Cardiac fibroblast (primary cell): ENCODE measurements at places on chromosomes 13 and 19.

- no peak for DNase-seq
Observed at GRCh38 chr13:106846571-106847448, 278.9 kb upstream of the ARGLU1 start.

GRCh38 chr13:24138911-24139310 lies 21.6 kb upstream of the SPATA13 start:
- no peak for DNase-seq

GRCh38 chr13:102561933-102562332 lies 34.9 kb upstream of the TPP2 start:
- DNase-seq, result no peak

DNA sequence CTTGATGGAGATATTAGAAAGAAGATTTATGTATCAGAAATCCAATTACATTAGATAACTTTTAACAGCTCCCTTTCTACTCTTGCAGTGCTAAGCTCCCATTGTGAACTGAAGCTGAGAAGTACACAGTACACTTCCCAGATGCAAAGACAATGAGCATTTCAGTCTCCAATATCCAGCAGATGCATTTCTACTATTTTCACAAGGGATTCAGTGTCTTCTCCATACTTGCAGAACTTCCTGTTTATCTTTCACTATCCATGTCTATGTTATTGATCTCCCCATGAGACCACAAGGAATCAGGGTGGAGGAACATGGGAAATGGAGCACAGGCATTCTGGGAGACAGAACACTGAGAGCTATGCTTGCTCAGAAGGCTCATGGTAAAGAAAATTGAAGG lies 207.5 kb downstream of the ENOX1 start:
- no peak for DNase-seq

- DNase-seq, result no peak
Observed at GRCh38 chr13:22187329-22187728, 516.5 kb downstream of the FGF9 start.

DNA sequence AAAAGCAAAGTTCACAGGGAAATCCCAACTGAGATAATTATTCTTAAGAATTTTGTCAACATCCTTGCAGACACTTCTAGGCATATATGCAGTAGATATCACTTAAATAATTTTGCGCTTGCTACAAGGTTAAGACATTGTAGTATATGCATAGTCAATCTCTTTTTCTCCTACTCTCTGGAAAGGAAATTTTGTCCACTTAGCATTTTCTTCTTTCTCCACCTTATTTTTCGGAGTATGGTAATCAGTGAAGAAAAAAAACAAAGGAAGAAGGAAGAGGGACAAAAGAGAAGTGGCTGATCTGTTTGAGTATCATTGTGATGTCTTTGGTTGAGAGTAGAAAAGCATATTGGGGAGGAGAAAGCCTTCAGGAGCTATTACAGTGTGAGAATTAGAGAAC lies 104.6 kb downstream of the LACC1 start:
- DNase-seq, result no peak

DNA sequence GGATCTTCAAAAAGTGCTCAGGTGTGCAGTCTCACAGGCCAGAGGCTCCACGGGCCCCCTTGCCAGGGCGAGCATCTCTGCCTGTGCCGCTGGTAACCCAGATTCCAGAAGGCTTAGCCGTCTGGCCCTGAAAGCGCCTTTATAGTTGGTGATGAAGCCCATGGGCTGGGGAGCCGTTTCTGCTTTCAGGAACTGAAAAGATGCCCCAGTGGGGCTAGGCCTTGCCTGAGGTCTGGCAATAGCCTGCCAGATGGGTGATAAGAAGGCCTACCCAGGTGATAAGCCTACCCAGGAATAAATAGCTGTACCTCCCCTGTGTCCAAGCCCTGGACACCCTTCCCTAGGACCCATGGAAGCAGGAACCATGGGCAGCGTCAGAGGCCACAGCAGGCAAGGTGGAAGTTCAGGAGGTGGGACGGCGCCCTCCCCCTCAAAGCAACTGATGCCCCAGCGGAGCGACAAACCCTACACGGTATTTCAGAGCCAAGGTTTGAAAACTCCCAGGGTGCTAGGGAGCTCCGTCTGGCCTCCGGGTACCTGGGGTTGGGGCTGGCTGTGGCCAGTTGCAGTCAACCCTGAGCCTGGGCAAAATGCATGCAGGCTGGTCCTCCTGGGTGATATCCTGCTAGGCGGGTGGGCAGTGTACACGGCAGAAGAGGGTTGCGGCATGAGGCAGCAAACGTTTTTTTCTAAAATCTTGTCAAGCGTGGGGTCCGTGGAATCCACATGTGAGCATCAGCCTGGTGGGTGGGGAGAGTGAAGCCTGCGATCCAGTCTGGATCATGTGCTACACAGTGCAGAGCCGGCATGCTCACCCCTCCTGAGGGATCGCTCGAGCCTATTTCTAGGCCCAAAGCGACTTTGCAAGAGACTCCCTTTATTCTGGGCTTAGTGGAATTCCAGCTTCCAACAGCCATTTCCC lies 45.3 kb downstream of the ACTN4 start:
- no peak for DNase-seq

DNA sequence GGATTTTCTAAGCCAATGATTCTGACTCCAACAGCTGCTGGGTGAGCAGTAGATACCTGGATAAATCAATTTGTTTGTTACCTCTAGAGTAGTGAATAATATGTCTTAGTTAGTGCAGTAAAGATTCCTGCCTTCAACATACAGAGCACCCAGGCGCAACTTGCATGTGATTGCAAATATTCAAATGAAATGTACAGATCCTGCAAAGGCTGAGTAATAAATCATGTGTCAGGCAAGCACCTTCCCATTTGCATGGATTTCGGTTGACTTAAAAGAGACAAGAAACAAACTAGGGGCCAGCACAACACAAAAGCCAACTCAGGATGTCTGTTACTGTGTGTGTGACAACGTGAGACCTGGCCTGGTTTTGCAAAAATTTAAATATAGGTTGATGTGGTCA lies 79.7 kb downstream of the TNFSF11 start:
- no peak for DNase-seq

DNA sequence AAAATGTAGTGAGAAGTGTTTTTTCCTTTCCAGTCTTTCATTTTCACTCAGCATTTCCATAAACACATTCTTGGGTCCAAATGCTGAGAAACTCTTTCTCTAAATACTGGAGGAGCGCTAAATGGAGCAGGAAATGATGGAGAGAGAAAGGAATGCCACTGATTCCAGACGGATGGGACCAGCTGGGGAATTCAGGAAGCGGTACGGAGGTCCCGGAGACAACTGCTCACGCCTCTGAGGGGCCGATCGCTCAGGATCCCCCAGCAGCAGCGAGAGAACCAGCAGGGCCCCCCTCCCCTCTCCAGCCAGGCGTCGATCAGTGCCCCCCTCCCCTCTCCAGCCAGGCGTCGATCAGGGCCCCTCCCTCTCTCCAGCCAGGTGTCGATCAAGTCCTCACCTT lies 13.2 kb downstream of the RASA3 start:
- peak; percentile 91 for DNase-seq

GRCh38 chr19:33814181-33815165 lies 17.8 kb downstream of the KCTD15 start:
- no peak for DNase-seq

GRCh38 chr13:76741046-76741445 lies 145.2 kb downstream of the KCTD12 start:
- DNase-seq, result no peak

DNA sequence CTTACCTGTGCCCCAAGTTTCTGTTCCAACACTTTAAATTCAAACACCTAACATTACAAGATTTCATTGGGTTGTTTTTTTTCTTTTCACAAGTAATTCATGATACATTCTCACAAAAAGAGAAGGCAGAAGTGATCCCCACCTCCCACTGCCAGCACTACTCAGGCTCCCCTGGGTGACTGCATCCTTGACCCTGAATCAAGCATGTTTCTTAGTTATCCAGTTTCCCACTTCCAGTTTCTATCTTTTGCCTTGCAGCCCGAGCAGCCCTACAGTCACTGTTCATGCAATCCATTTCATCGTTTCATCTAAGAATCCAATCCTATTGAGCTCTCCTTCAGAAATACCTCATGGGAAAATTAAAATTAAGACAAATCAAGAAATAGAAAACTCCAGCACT lies 61.4 kb downstream of the RNASEH2B start:
- no peak for DNase-seq

DNA sequence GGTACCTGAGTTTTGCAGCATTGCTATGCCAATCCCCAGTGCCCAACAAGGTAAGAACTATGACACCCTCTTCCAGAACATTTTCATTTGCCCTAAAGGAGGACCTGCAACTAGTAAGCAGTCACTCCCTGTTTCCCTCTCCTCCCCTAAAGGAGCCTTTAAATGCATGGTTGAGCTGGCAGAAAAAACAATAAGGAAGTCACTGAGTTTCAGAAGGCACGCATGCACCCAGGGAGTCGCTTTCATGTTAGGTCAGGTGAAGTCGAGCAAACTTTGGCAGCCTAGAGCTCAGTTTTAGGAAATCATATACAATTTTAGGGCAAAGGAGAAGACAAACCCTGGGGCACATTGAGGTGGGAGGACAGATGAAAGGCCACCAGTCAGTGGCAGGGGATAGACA lies 11.8 kb downstream of the NLRP11 start:
- DNase-seq, result no peak

- no peak for DNase-seq
Observed at GRCh38 chr13:27617881-27618321, 2.4 kb downstream of the LNX2 start.

GRCh38 chr13:83536941-83537340 lies 345.3 kb downstream of the SLITRK1 start:
- DNase-seq, result no peak

DNA sequence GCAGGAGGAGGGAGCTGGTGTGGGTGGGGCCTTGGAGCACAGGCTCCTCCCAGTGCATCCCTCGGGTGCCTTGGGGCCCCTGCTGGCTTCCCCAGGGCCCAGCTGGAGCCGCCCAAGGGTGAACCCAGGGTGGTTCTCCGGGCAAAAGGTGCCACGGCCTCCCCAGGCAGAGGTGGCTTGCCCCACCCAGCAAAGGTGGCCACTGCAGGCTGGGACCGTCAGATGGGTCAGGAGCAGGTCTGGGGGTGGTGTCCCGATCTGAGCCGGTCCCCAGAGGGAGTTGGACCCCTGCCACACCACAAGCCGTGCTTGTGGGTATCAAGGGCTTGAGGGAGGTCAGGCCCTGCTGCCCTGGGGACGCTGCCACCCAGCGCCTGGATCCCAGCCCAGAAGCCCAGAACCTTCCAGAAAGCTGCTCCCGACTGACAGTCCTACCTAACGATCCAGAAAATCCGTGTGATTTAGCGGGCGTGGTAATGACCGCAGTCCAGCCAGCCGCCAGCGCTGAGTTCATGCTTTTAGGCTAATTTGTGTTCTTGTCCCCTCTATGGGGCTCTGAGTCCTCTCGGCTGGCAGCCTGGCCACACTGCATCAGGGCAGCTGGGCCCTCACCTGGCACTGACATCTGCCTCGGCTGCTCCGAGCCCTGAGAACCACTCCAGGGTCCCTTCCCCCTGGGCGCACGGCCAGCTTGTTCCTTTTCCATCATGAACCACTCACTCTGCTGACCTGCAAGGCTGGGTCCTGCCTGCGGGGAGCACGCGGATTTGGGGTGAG lies 5.0 kb upstream of the GRIN3B start:
- DNase-seq, result no peak
